ENCODE measurements at places on chromosomes 5 and 9.

DNA sequence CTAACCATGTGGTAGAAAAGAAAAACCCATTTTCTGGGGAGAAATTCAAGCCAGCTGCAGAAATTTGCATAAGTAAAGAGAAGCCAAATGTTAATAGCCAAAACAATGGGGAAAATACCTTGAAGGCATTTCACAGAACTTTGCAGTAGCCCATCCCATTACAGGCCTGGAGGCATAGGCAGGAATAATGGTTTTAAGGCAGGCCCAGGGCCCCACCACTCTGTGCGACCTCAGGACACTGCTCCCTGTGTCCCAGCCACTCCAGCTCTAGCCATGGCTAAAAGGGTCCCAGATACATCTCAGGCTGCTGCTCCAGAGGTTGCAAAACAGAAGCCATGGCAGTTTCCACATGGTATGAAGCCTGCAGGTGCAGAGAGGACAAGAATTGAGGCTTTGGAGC lies 253.3 kb downstream of the CTNND2 start:
- DNase-seq, result no peak

- DNase-seq, result no peak
Observed at GRCh38 chr9:70551801-70552200, 137.3 kb upstream of the KLF9 start.

GRCh38 chr9:68978066-68978465 lies 35.8 kb downstream of the PRKACG start:
- DNase-seq, result no peak

DNA sequence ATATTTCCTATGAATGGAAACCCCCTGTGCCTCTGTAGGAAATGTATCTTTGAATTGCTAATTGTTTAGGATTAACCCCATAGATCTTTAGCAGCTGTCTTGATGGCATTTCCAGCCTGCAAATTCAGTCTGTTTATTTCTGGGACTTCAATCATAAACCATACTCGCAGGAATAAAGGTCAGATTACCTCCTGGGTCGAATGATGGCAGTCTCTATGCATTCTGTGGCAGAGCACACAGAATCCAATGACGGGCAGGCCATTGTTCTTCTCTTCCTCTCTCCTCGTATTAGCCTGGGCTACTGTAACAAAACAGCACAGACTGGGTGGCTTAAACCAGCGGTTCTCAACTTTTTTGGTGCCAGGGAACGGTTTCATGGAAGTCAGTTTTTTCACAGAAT lies 199.9 kb downstream of the PCSK5 start:
- no peak for DNase-seq

DNA sequence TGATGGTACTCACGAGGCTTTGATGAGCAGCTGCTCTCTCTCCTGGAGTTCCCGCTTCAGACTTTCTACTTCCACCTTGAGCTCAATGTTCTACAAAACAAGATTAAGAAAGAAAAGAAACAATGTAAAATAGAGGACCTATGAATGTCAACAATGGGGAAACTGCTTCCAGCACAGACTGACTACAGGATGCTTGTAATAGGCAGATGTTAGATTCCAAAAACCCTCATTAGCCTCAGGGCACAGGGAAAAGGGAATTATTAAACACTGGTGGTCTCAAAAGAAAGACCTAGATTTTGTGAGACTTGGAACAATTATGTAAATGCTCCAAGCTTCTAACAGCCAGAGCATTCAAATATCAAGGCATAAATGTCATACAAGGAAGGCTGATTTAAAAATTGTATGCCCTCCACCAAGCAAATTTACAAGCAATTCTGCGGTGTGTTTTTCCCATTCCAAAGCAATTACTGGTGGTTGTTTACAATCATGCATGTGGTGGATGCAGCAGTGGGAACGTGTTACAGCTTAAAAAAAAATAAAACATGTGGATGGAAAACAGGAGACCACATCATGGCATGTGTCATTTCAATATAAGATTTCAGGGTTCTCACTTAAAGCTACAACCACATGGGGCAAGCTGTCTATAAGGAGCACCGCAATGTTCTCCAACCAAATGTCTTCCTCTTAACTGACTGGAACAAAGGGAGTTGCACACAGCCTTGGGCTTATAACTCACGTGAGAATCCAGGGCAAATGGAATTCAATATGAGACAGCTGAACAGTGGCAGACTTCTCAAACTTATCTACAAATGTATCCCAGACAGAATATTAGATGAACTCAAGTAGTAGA lies 34.0 kb downstream of the CDK5RAP2 start:
- DNase-seq, result no peak

GRCh38 chr5:756865-757345 lies 27.6 kb downstream of the ZDHHC11B start:
- no peak for DNase-seq

- no peak for DNase-seq
Observed at GRCh38 chr5:107985144-107985543, 314.4 kb upstream of the EFNA5 start.

DNA sequence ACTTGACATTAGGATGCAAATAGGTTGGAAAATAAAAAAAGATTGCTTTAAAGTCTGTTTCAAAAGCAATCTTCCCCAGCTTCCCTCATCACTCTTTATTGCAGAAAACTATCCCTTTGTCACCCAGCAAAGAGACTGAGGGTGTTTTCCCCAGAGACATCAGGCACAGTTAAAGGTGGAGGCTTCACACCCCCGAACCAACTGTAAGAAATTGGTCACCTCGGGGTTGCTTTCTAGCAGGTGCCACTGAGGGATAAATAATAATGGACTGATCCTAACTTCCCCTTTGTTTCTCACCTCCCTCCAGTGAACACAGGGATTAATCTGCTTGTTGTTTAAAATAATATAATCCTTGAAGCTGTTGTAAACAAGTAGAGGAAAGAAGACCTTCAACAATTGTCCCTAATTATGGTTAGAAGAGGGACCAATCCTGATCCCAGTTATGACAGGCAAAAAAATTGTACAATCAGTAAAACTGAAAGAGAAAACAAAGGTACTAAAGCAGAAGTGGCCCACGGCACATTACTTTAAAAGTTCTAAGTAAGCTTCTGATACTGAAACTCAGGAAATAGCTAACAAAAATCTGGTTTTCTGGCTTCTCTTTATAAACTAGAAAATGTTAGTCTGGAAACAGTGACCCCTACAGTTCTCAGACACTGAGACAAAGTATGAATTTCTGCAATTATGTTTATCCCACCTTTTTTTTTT lies 6.6 kb upstream of the PCSK1 start:
- no peak for DNase-seq

GRCh38 chr5:38753141-38753540 lies 92.7 kb upstream of the OSMR start:
- DNase-seq, result no peak

- no peak for DNase-seq
Observed at GRCh38 chr9:133906932-133907910, 84.9 kb downstream of the VAV2 start.

- no peak for DNase-seq
Observed at GRCh38 chr5:111389390-111390082, 122.8 kb downstream of the STARD4 start.

DNA sequence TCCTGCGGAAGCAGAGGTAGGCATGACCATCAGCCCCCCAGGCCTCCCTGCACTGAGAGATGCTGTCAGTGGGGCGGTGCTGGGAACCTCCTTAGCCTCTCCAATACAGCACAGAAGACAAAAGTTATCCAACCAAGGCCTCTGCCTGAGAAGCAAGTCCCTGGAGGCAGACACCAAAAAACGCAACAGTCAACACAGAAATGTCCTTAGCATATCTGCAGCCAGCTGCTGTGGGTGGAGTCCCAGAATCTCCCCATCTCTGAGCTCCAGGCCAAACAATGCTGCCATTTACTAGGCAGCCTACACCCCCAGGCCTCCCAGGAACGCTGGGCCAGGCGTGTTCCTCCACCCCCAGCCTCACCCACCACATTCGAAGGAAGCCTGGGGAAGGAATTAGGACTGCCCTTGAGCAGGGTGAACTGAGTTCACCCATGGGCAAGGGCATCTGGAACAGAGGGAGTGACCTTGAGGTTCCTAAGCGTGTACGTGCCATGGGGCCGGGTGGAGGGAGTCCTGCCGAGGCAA lies 43.7 kb downstream of the STK10 start:
- no peak for DNase-seq

DNA sequence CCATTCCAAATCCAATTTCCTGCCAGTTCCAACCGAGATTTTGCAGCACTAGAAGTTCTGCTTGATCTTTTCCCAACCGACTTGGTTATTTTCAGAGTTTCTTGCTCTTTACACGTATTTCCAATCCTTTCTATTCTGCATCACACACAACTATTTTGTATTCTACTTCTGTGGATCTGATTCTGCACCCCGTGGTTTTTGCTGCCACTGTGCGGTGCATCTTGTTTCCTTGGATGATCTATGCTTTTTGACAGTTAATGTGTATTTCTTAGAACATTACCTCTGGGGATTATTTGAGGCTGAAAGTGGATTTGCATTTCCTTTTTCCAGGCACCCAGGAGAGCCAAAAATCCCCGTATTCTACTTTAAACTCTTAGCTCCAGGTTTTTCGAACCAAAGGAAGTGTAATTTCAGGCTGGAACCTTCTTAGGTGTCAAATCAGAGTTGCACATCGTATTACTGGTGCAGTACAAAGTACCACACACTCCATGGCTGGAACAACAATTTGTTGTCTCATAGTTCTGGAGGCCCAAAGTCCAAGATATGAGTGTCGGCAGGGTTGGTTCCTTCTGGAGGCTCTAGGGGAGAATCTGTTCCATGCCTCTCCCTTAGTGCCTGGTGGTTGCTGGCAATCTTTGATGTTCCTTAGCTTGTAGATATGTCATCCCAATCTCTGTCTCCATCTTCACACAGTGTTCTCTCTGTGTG lies 14.7 kb upstream of the SARDH start:
- DNase-seq, result no peak

DNA sequence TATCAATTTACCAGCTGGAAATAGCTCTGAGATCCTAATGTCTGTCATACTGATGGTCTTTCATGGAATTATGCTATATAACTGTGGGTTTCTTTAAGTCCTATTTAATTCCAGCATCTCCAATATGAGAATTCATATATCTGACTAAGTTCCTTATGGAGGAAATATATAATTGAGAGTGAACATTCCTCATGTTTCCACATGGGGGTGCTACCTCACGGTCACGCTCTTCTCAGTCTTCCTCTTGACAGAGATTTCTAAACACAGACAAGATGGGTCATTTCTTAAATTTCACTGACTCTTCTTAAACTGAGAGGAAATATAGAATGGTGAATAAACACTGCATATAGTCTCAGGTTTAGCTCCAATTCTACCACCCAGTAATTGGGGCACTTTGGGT lies 212.1 kb downstream of the SLF1 start:
- no peak for DNase-seq

DNA sequence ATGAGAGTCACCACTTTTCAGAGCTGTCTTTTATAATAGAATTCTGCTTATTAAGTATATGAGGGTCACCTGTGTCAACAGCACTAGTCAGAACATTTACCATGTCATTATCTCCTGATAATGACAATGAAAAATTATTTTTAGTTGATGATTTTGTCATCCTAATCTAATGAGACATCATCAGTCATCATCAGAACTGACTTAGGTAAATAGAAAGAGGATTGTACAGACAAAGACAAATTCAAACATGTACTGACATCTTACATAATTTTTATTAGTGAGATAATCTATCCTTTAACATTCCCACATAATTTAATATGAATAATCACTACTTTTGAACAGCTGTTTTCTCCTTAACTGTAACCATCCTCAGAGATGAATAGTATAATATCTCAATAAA lies 22.6 kb downstream of the CDH9 start:
- no peak for DNase-seq

GRCh38 chr9:131277910-131278701 lies 1.8 kb upstream of the FAM78A start:
- peak; percentile 77 for DNase-seq

- no peak for DNase-seq
Observed at GRCh38 chr9:98807814-98808195, 335 bp downstream of the GALNT12 start.

DNA sequence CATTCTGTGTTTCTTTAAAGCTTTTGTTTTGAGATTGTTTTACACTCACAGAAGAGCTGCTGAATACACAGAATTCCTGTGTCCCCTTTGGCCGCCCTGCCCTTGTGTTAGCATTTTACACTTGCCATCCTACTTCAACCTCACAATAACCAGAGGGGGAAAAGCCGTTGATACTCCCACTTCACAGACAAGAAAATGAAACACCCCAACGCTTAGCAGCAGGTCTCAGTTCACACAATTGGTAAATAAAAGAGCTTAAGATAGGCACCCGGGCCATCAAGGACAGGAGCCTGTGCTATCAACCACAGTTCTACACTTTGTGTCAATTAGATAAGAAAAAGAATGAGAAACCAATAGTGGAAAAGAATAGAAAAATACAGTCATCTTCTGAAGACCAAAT lies 178.0 kb downstream of the SYK start:
- DNase-seq, result no peak

GRCh38 chr9:6943293-6943692 lies 185.5 kb downstream of the KDM4C start:
- DNase-seq, result no peak

DNA sequence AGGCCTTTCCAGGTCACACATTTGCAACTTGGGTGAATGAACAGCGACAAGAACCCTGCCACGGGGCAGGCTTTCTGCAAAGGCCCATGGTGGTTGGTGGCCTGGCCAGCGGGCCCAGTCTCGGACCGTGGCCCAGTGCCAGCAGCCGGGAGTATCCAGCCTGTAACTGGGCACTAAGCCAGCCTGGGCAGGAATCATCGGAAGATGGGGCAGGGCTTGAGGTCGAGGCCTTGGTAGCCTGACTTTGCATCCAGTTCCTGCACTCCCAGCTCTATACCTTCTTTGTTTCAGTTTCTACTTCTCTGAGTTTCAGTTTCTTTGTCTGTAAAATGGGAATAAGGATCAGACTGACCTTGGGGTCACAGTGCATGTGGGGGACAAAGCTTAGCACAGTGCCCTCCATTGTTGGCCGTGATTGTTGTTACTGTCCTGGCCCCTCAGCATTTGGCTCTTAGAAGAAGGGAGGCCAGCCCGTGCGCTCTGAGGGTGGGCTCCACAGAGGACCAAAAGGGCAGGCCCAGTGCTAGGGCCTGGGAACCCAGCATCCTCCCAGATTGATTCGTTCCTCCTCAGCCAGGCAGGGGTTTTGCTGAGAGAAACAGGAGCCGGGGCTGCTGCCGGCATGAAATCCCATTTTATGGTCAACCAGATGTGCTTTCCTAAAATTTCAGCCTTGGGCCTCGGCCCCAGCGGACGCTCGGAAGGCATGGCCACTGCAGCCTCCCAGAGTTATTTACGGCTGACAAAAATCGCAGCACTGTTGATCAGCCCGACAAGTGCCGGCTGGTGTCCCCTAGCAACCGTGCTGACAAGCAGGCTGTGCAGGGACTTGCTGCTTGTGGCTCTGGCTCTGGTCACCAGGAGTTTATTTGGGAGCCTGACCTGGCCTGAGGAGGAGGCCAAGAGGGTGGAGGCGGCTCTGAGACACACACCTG lies 43.6 kb downstream of the JADE2 start:
- DNase-seq, result no peak

- no peak for DNase-seq
Observed at GRCh38 chr5:154236011-154236410, 45.5 kb downstream of the GALNT10 start.

- DNase-seq, result no peak
Observed at GRCh38 chr9:124743686-124744348, 27.3 kb downstream of the NR6A1 start.

GRCh38 chr5:109703829-109704228 lies 14.1 kb downstream of the MAN2A1 start:
- DNase-seq, result no peak

GRCh38 chr5:55694152-55694830 lies 17.8 kb downstream of the SLC38A9 start:
- DNase-seq, result peak; percentile 4

Data from NCI-H1694 (cell line).